ENCODE measurements at places on chromosomes 11 and 22.
A peak's percentile ranks its signal among the peaks of the same experiment; 100 is the strongest.

GRCh38 chr11:123480290-123480815 is 50.3 kb downstream of the GRAMD1B start:
- peak; percentile 38 for DNase-seq

GRCh38 chr11:107857550-107858216 is 904 bp downstream of the SLC35F2 start:
- peak; percentile 42 for DNase-seq

GRCh38 chr11:100619484-100619883 is 67.6 kb upstream of the ARHGAP42 start:
- DNase-seq = no peak

DNA sequence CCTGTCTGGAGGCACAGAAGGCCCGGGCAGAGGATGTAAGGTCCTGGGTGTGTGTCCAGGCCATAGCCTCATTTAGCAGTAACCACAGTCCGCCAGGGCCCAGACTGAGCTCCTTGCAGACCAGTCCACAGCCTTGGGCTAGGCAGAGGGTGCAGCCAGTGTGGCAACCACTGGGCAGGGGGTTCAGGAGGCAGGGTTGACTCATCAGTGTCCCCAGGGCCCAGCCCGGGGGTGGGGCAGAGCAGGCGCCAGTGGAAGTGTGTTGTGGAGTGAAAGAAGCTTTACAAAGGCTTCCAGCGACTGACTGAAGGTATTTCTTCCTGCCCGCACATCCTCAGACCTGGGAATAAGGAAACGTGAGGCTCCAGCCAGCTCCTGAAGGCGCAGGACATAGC is 27.7 kb upstream of the WNT11 start:
- no peak for DNase-seq

DNA sequence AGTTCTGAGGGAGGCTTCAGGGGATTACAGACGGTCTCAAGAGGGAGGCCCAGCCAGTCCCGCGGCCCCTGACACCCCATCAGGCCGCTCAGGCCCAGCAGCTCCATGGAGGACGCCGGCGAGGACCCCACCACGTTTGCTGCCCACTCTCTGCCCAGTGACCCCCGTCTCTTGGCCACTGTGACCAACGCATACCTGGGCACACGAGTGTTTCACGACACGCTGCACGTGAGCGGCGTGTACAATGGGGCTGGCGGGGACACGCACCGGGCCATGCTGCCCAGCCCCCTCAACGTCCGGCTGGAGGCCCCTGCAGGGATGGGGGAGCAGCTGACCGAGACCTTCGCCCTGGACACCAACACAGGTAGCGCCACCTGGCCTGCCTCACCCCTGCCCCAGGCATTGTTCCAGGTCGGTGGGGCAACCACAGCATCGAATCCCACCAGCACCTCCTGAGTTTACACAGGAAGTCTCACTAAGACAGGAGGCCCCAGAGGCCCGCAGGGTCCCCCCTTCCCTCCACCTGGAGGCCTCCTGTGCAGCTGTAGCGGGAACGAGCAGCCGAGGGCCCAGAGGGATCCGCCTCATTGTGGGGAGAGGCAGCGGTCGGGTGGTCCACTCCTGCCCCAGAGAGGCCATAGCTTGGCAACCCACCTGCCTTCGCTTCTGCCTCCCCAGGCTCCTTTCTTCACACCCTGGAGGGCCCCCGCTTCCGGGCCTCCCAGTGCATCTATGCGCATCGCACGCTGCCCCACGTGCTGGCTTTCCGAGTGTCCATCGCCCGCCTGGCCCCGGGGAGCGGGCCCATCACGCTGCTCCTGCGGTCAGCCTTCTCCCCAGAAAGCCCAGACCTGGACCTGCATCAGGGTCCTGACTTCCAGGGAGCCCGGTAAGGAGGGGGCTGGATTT is 1.0 kb downstream of the PGGHG start:
- no peak for DNase-seq

GRCh38 chr11:23370580-23371275 is 510.5 kb upstream of the CCDC179 start:
- no peak for DNase-seq

GRCh38 chr11:68550485-68550817 is 89.9 kb downstream of the PPP6R3 start:
- peak; percentile 71 for DNase-seq

GRCh38 chr22:17724678-17725499 is 49.4 kb downstream of the BID start:
- DNase-seq = peak; percentile 67

DNA sequence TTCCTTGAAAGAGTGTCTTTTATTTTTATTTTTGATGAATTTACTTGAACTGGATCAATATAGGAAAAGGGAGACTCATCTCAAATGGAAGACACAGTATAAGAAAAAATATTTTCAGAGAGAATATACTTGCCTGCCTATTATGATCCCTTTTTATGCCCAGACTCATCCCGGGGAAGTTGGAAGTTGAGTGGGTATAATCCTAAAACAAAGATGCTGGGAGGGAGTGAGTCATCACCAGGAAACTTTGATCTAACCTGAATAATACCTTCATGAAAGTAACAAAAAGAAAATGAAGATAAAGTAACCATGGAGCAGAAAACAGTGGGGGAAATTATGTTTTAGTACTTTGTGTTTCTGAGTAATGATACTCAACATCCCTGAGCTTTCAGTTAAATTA is 1514.0 kb downstream of the FAM181B start:
- DNase-seq = no peak

GRCh38 chr11:23278121-23278520 is 417.8 kb upstream of the CCDC179 start:
- no peak for DNase-seq

GRCh38 chr11:35114906-35115687 is 23.9 kb upstream of the CD44 start:
- no peak for DNase-seq

DNA sequence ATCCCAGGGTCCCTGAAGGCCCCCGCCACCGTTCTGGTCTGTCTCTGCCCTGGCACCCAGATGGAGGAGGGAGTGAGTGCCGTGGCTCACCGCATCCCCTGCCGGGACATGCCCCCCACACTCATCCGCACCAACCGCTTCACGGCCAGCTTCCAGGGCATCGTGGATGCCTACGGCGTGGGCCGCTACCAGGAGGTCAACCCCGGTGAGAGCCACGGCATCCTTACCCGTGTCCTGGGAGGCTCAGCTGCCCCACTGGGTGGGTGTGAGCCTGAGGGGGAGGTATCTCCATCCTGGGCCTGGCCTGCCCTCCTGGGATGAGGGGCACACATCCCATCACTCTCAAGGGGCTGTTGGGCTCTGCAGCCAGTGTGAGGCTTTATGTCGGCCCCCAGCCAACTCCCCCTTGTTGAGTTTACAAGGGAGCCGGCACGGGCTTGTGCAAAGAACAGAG is 6.1 kb downstream of the TCIRG1 start:
- DNase-seq = no peak

- no peak for DNase-seq
Observed at GRCh38 chr11:77725433-77725832, 87.8 kb upstream of the CLNS1A start.

DNA sequence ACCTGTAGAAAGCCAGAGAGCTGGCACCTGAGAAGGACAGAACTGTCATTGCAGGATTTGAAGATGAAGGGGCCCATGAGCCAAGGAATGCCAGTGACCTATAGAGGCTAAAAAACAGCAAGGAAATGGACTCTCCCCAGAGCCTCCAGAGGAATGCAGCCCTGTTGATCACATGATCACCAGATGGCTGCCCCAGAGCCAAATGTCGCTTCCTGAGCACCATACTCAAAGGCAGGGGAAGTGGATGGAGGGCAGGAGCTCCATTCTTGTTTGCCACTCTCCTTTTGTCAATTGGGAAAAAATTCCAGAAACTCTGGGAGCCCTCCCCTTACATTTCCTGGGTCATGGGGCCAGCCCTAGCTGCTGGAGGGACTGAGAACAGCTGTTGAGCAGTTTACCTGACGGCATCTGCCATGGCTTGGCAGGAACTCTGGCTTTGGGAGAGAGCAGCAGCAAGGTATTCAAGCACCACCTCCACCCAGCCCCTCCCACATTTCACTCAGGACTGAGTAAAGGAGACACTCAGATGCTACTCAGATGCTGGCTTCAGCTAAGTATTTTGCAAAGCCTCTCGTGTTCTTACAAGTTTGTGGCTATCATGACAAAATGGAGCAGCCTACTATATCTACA is 46.9 kb downstream of the DKK3 start:
- DNase-seq = no peak

DNA sequence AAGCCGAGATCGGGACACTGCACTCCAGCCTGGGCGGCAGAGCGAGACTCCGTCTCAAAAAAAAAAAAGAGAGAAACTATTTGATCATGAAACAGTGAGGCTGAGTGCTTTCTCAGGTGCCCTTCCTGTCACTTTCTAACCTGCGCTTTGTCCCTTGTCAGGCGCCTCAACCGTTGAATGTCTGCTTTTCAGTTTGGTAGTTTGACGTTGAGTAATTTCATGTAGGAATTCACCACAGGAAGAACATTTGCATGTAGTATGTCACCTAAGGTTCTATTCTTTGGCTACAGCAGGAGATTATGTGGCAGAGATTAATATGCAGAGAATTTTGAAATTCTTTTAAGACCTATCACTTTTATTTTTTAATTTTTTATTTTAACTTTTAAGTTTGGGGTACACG is 57.2 kb downstream of the PPFIA1 start:
- DNase-seq = no peak

DNA sequence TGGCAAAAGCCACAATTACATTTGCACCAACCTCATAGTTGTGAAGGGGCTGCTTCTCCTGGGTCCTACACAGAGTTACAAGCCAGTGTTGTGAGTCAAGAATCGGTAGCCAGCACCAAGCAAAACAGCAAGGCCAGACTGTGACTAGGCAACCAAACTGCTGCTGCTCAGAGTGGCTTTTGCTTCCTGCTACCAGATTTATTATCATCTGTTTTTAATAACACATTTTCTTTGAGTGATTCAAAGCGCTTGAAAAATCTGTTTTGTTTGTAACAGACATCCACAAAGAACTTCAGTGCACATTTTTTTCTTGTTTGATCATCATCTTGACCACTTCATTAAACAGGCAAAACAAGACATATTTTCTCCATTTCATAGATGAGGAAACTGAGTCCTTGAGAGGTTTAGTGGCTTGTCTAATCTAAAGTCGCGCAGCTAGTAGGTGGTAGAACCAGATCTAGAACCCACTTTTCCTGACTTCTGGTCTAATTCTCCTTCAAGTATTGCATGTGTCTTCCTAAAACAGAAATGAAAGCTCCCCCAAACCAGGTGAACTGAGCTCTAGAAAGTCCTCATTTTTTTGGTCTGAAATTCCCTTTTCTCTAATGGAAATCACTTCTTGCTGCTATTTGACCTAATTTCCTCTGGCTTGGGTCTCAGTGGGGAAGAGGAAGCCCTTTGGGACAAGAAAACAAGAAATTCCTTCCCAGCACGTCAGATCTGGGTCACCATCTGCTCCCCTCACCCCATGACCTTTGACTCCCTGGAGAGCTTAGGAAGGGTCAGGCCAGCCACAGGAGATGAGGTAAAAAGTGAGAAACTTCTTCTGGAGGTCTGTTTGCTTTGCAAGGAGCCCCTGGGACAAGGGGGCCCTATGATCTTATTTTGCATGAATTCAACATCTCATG is 39.9 kb downstream of the CWC15 start:
- DNase-seq = no peak

DNA sequence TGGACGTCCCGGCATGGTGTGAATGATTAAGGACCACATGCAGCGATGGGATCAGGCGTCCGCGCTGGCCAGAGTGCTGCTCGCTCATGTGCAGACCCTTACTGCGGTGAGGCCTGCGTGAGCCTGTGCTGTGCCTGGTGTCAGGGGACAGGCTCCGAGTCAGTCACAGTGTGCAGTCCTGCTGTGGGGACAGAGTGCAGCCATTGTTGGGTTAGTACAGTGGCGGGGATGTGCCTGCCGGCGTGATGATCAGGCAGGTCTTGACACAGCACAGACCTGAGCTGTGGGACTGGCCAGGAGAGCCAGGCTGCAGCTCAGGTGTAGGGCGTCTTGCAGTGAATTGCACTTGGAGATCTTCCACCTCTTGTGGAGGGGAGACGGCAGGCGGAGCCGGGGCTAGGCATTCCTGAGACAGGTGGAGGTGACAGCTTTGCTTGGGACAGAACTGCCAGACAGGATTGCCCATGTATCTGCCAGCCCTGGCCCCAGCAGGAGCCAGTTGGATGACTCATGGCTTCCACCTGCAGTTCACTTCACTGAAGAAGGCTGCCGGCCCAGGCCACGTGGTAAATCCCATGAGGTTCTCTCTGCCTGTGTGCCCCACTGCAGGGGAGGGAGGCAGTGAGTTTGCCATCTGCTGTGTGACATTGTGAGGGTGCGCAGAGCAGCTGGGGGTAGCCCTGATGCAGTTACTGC is 17.3 kb downstream of the TRMU start:
- no peak for DNase-seq

- DNase-seq = no peak
Observed at GRCh38 chr11:105618343-105618955, 8.6 kb downstream of the GRIA4 start.

DNA sequence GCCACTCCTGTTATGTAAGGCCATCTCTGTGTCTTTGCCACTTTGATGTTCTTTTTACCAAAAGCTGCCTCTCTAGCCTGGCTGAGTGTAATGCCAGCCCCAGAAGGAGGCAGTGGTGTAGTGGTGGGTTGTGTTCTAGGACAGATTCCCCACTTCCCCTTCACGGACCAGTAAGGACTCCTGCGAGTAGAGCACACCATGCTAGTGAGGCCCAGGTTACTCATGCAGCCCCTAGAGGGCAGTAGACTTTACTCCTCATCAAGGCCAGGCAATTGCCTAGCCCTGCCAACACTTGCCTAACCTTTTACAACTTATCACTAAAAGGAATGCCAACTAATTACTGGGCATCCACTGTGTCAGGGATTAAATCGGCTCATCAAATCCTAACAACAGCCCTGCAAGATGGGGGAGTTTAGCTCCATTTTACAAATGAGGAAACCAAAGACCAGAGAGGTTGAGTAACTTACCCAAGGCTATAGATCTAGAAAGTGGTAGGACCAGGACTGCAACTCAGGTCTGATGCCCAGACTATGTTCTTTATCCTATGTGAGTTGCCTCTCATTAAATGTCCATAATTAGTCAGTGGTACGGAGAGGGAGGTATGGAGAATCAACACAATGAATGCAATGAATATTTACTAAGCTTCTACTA is 75.3 kb downstream of the APIP start:
- peak; percentile 81 for DNase-seq

DNA sequence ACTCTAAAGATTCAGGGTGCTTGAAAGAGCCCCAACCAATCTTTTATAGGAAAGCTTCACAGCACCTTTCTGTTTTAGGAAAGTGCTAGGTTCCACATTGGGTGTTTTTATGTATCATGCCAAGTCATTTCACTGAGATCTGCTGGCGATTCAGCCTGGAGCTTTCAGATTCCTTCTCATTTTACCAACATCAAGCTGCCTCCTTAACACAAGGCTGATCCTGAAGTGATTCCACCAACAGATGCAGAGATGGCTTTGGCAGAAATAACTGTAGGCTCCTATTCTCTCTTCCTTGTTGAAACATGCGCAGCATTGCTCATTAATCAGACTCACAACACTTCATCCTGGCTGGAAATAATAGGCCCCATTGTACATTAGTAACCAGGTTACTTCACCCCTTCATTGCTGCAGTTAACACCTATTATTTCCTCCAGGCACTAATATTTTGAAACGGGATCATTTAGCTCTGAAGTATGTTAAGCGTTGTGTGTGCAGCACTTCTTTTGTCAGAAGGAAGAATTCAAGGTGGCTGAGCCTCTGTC is 89.0 kb downstream of the OPCML start:
- no peak for DNase-seq
